Vagina (tissue), 2 donors: ENCODE measurements at places on chromosomes 1 and 21. TPM values are rescaled to one million over a fixed set of nuclear protein-coding genes. Genes with fewer than 3 reads are reported as not detected.

DNA sequence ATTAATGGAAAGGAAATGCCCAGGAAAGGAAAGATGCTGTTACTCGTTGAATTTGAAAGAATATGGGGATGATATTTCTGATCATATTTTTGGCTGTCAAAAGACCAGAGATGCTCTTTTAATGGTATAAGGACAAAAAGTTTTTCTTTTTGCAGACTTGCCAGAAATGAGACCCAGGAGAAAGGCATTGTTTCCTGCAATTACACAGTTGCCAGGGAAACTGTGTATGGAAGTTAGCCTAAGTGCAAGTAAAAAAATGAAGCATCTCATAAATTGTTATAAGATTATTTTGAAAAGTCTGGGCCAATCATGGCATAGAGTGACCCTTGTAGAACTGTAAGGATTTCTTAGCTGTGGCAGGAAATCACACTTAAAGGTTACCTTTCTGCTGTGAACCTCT lies 155.7 kb upstream of the BEND5 start:
- H3K36me3 ChIP-seq: no peaks in the 10 kb centered on the region
- no peak for DNase-seq
- peaks cover 14% of the 10 kb centered on the region for H3K4me1 ChIP-seq
- no peaks in the 10 kb centered on the region for H3K27me3 ChIP-seq

DNA sequence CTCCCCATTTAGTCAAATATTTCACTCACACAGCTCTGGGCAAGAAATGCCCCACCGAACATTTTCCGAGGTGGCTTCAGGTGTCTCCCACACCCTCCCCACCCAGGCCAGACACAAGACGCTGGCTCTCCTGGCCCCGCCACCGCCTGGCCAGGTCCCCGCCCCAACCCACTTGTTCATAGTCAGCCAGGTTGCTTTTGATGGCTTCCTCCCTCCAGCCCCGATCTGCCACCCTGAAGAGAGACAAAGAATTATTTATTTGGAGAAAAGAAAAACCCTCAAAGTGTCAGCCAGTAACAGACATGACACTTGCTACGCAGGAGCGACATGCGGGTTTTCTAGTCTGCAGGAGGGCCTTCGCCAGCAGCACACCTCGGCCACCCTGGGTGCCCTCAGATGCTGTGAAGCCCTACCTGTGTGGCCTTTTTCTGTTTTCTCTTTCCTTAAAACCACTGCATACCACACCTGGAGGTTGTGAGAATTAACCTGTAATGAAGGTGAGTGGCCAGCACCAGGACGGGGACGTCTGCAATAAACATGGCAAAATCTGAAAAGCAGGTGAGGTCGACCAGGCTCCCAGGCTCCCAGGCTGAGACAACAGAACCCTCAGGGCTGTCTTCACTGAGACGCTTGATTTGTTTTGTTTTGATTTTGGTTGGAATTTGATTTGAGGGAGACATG lies 27.2 kb downstream of the SSBP3 start:
- peak overlapping the region; percentile 8 for H3K27ac ChIP-seq
- DNase-seq: no peak
- H3K27me3 ChIP-seq: no peaks in the 10 kb centered on the region
- H3K4me1 ChIP-seq: peaks cover 68% of the 10 kb centered on the region

DNA sequence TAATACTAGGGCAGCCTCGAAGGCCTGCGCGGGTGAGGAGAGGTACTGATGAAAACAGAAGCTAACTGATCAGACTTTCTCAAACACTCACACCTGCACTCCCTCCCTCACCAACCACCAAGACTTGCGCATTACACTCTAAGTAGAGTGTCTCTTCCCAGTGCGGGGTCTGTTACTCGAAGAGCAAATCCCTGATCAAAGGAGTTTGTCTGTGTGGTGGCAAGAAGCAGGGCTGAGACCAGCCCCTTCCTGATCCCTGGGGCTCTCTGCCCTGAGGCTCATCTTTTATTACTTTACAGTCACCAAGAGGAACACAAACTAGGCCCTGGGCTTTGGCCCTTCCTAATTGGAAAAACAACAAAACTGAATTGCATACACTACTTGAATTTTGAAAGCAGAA lies 19.5 kb upstream of the TSNAX start:
- H3K36me3 ChIP-seq: no peaks in the 10 kb centered on the region
- no peaks in the 10 kb centered on the region for H3K4me1 ChIP-seq
- DNase-seq: no peak
- no peak overlapping the region for H3K27ac ChIP-seq
- no peak overlapping the region for H3K4me3 ChIP-seq
- no peaks in the 10 kb centered on the region for H3K27me3 ChIP-seq

DNA sequence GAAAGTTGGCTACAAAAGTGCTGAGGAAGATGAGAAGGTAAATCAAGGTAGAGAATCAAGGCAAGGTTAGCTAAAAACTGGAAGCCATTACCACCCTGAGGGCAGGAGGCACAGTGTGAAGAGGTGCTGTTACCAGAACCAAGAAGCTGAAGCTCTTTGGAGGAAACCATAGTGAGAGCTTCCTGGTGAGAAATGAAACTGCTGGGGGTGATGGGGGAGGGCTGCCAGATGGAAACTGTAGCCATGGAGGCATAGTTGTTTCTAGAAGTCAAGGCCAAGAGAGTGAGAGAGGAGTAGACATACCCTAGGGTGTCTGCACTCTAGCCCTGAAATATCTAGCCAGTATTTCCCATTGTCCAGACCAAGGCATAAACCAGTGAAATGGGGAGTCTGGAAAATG lies 28.7 kb downstream of the IFI44 start:
- no peak overlapping the region for H3K27ac ChIP-seq
- no peak for DNase-seq
- no peaks in the 10 kb centered on the region for H3K27me3 ChIP-seq
- no peaks in the 10 kb centered on the region for H3K36me3 ChIP-seq
- no peak overlapping the region for H3K4me3 ChIP-seq
- no peaks in the 10 kb centered on the region for H3K4me1 ChIP-seq

GRCh38 chr1:95169548-95169947 lies 52.4 kb downstream of the TLCD4 start:
- H3K27me3 ChIP-seq: no peaks in the 10 kb centered on the region
- no peaks in the 10 kb centered on the region for H3K36me3 ChIP-seq
- H3K27ac ChIP-seq: no peak overlapping the region

DNA sequence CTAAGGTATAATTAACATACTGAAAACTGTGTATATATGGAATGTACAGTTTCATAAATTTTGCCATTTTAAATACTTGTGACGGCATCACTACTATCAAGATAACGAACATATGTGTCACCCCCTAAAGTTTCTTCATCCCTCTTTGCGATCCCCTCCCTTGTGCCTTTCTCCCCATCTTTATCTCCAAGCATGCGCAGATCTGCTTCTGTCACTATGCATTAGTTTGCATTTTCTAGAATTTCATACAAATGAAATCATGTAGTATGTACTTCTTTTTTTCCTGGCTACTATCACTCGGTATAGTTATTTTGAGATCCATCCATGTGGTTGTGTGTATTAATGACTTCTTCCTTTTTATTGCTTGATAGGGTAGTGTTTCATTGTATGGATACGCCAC lies 154.9 kb downstream of the ZNF648 start:
- no peak overlapping the region for H3K27ac ChIP-seq
- H3K27me3 ChIP-seq: no peaks in the 10 kb centered on the region
- no peaks in the 10 kb centered on the region for H3K4me1 ChIP-seq
- H3K36me3 ChIP-seq: no peaks in the 10 kb centered on the region
- H3K4me3 ChIP-seq: no peak overlapping the region

DNA sequence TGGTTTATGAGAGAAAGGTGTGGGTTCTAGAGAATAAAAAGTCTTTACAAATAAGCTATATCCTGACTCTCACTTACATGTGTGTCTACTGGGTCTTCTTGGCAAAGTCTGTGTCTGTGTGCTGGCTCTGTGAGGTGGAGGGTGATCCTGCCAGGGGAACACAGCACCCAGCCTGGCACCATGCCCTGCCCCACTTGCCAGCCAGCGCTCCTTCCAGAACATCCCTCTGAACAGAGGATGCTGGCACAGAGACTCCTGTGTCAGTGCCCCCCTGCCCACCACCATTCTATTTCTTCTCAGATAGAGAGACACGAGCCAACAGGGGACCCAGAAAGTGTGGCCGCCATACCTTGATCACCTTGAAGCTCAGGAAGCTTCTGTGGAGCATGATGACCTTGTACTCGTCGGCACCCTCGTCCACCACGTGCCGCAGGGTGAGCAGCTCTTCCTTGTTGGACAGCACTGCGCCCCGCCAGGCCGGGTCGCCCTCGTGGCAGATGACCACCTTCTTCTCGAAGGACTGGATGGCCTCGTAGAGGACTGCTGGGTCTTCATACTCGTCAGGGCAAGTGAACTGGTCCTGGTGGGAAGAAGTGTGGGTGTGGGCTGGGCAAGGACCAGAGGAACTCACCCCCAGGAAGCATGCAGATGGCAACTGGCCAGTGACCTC lies 49.7 kb downstream of the NTPCR start:
- H3K27me3 ChIP-seq: no peaks in the 10 kb centered on the region
- H3K36me3 ChIP-seq: no peaks in the 10 kb centered on the region
- H3K4me1 ChIP-seq: no peaks in the 10 kb centered on the region

GRCh38 chr21:35857095-35857494 lies 203.2 kb downstream of the SETD4 start:
- H3K36me3 ChIP-seq: no peaks in the 10 kb centered on the region
- H3K4me1 ChIP-seq: peaks cover 33% of the 10 kb centered on the region
- no peak for DNase-seq
- H3K27me3 ChIP-seq: no peaks in the 10 kb centered on the region
- no peak overlapping the region for H3K4me3 ChIP-seq
- H3K27ac ChIP-seq: no peak overlapping the region

- peaks cover 48% of the 10 kb centered on the region for H3K4me1 ChIP-seq
- no peak overlapping the region for H3K4me3 ChIP-seq
- peak overlapping the region; percentile 28 for H3K27ac ChIP-seq
- H3K36me3 ChIP-seq: no peaks in the 10 kb centered on the region
Measured at GRCh38 chr1:9441451-9442133, 97.7 kb upstream of the SLC25A33 start.

- no peaks in the 10 kb centered on the region for H3K27me3 ChIP-seq
- DNase-seq: no peak
- no peak overlapping the region for H3K27ac ChIP-seq
- no peaks in the 10 kb centered on the region for H3K4me1 ChIP-seq
- H3K36me3 ChIP-seq: no peaks in the 10 kb centered on the region
Measured at GRCh38 chr1:231138236-231138635, 23.6 kb upstream of the TRIM67 start.

GRCh38 chr1:209896346-209896745 lies 41.7 kb upstream of the SYT14 start:
- H3K4me1 ChIP-seq: no peaks in the 10 kb centered on the region
- no peaks in the 10 kb centered on the region for H3K27me3 ChIP-seq
- no peak overlapping the region for H3K27ac ChIP-seq
- no peaks in the 10 kb centered on the region for H3K36me3 ChIP-seq
- DNase-seq: peak; percentile 12

GRCh38 chr21:45935628-45936027 lies 45.9 kb upstream of the COL6A1 start:
- DNase-seq: no peak
- no peak overlapping the region for H3K27ac ChIP-seq
- H3K27me3 ChIP-seq: no peaks in the 10 kb centered on the region
- H3K4me3 ChIP-seq: no peak overlapping the region
- no peaks in the 10 kb centered on the region for H3K4me1 ChIP-seq

DNA sequence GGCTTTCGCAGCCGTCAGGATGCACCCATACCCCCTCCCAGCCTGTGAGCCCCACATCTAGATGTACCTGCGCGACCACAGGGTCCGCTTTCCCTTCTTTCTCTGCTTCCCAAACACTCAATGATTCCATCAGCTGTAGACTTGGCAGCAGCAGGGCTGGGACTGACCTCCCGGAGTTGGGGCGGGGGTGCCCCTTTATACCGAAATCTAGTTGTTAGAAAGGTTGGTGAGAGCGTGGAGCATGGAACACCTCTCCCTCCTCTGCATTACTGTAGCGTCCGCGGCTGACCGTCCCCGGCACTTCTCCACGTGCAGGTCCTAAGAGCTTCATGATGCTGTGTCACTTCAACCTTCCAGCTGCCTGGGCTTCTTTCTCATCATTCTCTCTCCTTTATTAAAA lies 21.1 kb upstream of the ACTRT2 start:
- no peaks in the 10 kb centered on the region for H3K27me3 ChIP-seq
- no peaks in the 10 kb centered on the region for H3K4me1 ChIP-seq
- no peak for DNase-seq
- H3K36me3 ChIP-seq: no peaks in the 10 kb centered on the region
- no peak overlapping the region for H3K4me3 ChIP-seq
- H3K27ac ChIP-seq: no peak overlapping the region

GRCh38 chr1:32891241-32891570 lies 4.9 kb downstream of the HPCA start:
- no peak for DNase-seq
- H3K27me3 ChIP-seq: peaks cover 3% of the 10 kb centered on the region
- H3K36me3 ChIP-seq: no peaks in the 10 kb centered on the region
- peaks cover 28% of the 10 kb centered on the region for H3K4me1 ChIP-seq

DNA sequence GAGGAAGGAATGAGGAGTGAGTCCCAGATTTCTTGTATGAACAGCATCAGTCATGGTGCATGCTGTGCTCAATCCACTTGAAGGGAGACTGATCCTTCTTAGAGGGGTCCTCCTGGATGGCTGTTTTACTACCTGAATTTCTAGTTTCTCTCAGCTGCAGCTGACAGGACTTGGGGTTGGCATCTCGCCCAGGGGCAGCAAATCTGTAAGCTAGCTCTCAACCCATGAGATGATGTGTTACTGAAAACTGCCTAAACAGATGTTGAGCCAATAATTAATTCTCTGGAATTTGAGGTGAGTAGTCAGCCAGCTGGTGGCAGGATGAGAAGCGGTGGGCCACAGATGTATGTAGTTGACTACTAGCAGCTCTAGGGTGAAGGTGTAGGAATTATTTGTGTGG lies 19.6 kb downstream of the BACH1 start:
- H3K27me3 ChIP-seq: no peaks in the 10 kb centered on the region
- peaks cover 63% of the 10 kb centered on the region for H3K4me1 ChIP-seq
- no peak overlapping the region for H3K4me3 ChIP-seq

RHD gene
- not detected for total RNA-seq

SPAG17 gene
- 10.1 TPM for total RNA-seq

SLC25A34 gene
- 3.2 TPM for total RNA-seq

STYXL2 gene
- total RNA-seq: not detected

GCSAML gene
- not detected for total RNA-seq

LYPD8 gene
- total RNA-seq: not detected

PRR9 gene
- total RNA-seq: not detected

ADAM15 gene
- total RNA-seq: 193 TPM

CDCA8 gene
- 2.2 TPM for total RNA-seq

ATAD3C gene
- not detected for total RNA-seq

RIPPLY3 gene
- total RNA-seq: not detected

ERICH3 gene
- 0.49 TPM for total RNA-seq

CSDE1 gene
- total RNA-seq: 278 TPM
